Mammary epithelial cell (primary cell): ENCODE measurements at places on chromosomes 5 and 9. TPM values are rescaled to one million over a fixed set of nuclear protein-coding genes. Genes with fewer than 3 reads are reported as not detected.
A peak's percentile ranks its signal among the peaks of the same experiment; 100 is the strongest.

Gene CTXN3
- not detected in 2 replicates for total RNA-seq

Gene SLC36A3
- not detected for total RNA-seq

Gene PCDHGA10
- 7.8 TPM for total RNA-seq

GRCh38 chr5:2163060-2163856, 280.5 kb upstream of the IRX4 start:
- DNase-seq, result no peak

DNA sequence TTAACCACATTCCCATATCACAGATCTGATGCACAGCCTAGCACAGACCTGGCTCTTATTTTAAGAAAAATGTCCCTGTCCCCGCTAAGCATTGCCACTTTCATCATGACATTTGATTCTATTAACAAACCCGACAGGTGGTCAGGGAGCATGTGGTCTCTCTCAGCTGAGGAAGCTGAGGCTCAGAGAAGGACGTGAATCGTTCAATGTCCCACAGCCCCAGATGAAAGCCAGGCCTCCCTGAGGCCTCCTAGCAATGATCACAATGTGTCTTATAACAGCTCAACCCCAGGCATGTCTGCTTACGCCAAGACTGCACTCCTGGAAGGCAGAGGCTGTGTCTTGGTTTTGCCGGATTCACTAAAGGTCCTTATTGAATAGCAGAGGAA, 10.4 kb upstream of the CRB2 start:
- DNase-seq, result peak; percentile 38

- peak; percentile 37 for DNase-seq
Measured at GRCh38 chr9:133889584-133890301, 102.4 kb downstream of the VAV2 start.

DNA sequence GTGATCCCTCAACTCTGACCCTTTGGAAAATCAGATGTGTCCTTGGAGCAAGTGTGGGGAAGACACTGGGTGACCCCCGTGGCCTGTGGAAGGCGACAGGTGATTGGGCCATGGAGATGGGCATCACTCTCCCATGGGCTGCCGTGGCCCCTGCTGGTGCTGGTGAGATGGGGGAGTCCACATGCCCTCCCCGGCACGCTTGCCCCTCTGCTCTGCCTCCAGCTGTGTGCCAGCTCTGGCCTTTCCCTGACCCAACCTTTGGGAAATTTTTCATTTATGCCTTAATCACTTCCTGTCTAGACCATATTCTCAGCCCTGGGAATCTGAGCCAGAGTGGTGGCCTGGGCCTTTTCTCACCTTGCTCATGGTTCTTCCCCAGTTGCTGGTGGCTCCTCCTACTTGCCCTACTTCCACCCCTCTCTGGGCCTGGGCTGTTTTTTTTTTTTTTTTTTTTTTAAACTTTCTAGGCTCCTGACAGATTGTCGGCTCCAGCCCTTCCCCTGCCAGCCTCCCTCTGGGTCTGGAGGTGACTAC, 56.6 kb downstream of the RGS3 start:
- DNase-seq, result peak; percentile 70

DNA sequence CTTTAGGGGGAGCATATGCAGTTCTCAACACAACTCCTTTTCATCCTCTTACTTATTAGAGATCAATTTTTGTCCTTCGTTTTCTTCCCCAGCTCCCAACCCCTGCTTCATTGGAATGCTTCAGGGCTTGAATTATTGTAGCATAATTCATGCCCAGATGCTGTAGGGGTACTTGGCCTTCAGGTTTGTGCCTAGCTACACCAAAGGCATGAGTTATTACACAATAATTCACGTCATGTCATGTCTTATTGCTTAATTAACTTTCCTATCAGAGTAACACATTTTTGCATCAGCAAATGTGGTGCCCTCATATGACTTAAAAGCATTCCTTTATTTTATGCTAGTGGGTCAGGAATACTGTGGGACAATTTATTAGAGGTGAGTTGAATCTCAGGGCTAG, 507.2 kb downstream of the NFIB start:
- peak; percentile 54 for DNase-seq

DNA sequence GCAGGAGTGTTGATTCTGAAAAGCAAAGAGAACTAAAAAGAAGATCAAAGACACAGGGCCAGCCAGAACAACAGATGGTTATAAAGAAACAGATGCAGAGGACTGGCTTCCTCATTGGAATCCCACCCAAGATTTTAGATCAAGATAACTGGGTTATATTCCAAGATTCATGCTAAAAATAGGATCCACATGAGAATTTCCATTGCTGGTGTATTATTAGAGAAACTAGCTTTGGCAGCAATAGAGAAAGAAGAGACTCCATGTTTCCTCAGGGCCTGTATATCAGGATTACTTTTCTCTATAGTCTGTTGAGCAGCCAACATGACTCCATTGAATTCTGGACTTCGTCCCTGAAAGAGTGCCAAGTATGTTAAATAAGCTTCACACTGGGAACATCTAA, 367.3 kb downstream of the TUSC1 start:
- no peak for DNase-seq

DNA sequence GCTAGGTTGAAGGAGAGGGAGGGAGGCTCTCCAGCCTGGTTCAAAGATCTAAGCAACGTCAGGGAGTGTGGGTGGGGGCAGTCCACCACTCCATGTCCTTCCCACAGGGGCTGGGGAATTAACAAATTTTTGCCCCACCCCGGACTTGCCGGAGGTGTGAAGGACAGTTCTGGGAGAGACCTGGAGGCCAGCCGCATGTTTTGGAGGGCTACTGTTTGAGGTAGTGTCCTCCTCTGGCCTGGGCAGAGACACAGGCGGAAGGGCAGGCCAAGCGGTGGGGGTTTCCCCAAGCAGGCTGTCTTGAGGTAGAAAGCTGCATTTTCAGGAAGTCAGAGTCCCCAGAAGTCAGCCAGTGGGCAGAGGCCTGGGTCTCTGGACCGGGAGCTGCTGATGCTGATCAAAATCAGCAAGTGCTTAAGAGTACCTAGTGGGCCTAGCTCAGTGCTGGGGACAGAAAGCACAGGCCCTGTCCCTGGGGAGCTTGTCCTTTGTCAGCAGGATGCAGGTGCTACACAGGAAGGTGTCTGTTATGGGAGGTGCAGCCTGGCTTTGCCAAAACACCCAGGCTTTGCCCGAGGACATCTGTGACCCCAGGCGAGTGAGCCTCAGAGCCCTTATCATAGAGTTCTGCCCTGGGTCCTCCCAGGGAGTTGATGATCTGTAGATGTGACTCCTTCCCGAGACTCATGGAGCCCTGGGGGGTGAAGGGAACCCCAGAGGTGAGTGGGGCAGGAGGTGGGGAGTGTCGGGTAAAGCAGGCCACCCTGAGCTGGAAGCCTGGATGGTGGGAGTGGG, 18.5 kb downstream of the JADE2 start:
- DNase-seq, result no peak

DNA sequence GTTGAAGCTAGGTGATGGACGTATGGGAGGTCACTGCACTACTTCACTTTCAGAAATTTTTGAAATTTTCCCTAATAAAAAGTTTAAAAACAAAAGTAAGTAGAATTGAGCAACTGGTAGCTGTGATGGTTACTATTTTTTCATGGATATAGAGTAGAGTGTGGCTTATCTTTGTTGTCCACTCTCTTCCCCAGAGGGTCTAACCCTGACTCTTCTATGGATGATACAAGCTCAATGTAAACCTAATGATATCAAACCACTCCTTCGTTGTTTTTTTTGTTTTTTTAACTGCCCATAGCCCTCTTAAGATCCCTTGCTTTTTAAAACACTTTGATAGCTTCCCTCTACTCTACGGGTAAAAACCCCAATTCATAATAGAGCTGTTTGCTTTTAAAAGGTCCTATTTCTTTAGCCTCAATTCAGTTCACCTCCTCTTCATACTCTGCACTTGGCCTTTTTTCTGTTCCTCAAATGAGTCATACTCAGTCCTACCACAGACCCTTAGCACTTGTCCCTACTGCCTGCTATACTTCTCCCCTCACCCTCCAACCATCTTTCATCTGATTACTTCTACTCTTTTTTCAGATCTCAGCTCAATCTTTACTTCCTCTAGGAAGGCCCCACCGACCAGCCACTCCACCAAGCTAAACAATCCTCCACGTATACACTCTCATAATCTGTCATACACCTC, 2.6 kb downstream of the HDAC3 start:
- no peak for DNase-seq

- no peak for DNase-seq
Measured at GRCh38 chr9:34570376-34570775, 19.1 kb downstream of the CNTFR start.

GRCh38 chr5:53674121-53674520, 113.7 kb downstream of the NDUFS4 start:
- DNase-seq, result no peak
